ENCODE measurements at places on chromosomes 7 and 10.
A peak's percentile ranks its signal among the peaks of the same experiment; 100 is the strongest.

DNA sequence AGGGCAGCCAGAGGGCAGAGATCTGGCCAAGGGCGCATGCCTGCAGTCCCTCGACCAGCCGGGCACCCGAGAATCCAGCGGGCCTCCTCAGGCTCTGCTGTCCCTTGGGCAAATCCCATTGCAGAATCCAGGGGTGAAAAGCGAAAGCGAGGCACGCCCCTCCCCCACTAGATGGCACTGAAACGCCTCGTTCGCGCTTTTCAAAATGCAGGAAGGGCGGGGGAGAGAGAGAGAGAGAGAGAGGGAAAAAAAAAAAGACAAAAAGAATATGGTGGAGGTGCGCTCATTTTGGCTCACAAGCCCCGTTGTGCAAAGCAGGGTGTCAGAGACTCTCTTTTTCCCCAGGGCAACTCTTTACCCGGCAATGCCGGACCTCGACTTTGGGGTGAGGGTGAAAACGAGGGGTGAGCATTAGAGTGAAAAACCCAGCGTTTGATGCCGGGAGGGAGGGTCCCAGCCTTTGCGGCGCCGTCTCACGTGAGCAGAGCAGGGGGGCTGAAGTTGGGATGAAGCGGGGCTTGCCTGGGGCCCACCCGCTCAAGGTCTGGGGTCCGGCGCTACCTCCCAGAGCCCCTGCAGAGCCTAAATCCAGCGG lies 2.5 kb upstream of the TMEM178B start:
- peak; percentile 77 for DNase-seq

GRCh38 chr7:132486274-132486610 lies 90.0 kb downstream of the PLXNA4 start:
- peak; percentile 86 for DNase-seq

DNA sequence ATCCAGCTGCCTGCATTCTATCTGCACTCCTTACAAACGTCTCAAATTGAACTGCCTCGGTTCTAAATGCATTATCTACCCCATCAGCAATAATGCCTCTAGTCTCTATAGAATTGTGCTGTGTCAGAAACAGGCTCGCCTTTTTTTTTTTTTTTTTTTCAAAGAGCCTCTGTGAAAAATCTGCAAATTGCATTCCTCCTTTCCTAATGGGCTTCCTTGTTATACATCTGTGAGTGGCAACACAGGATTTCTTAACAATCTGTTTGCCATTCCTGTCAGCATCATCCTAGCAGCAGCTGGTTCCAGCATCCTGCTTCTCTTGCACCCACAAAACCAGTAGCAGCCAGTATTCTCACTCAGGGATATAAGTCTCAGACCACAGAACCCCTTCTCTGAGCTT lies 413.5 kb upstream of the SEMA3D start:
- no peak for DNase-seq

DNA sequence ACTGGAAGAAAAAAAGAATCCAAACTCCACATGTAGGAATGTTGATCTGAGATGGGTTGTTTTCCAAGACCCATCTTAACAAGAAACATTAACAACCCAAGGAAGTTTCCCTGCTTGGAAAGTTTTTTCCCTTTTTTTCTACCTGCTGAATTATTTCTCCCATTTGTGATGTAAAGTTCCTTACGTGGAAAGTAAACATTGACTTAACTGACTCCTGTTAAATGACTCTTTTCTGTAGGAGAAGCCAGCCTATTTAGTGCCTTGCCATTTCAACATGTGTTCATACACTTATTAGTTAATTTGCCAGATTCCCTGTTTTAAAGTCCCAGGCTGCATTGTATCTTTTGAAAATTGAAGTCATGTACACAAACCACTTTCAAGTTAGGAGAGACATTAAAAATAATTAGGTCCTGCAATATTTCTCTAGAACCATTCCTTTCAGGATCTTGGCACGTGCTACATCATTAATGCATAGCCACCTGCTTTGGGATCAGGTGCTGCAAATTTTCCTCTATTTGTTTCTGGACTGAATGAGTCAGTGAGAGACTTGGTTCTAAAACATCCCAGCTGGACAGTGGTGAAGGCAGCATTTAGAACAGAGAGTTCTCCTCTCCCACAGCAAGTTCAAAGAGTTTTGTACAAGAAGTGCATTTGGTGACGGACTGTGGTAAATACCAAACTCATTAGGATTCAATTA lies 698.5 kb downstream of the SUGCT start:
- no peak for DNase-seq

DNA sequence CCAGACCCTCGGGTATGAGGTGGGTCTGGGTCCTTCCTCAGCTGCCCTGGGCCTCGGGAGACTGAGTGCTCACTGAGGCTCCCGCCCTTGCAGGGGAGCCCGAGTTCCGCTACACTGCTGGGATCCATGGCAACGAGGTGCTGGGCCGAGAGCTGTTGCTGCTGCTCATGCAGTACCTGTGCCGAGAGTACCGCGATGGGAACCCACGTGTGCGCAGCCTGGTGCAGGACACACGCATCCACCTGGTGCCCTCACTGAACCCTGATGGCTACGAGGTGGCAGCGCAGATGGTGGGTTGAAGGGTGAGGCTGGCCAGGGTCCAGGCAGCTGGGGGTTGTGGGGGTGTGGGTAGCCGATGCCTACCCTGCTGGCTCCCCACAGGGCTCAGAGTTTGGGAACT lies 7.6 kb downstream of the AEBP1 start:
- DNase-seq, result peak; percentile 24

DNA sequence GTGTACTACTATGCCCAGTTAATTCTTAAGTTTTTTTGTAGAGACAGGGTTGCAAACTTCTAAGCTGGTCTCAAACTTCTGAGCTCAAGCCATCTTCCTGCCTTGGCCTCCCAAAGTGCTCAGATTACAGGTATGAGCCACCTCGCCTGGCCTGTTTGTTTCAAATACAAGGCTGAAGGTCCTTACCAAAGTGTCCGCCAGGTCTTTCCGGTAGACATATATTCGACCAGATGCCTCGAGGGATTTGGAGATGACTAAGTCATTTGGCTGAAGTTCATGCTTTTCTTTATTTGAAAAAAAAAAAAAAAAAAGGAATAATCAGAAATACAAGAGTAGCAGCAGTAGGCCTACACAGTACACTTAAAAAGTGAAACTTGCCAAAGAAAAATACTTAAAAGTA lies 204.5 kb upstream of the CDCA7L start:
- no peak for DNase-seq

DNA sequence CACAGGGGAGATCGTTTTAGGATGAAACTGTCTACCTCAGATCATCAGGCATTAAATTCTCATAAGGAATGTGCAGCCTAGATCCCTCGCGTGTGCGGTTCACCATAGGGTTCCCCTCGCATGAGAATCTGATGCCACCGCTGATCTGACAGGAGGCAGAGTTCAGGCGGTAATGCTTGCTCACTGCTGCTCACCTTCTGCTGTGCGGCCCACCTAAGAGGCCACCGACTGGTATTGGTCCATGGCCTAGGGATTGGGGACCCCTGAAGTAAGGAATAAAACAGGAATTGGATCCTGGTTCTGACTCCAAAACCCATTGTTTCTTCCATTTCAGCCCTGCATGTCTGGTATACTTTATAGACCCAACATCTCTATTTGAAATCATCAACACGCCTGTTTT lies 4.1 kb downstream of the NOD1 start:
- no peak for DNase-seq

DNA sequence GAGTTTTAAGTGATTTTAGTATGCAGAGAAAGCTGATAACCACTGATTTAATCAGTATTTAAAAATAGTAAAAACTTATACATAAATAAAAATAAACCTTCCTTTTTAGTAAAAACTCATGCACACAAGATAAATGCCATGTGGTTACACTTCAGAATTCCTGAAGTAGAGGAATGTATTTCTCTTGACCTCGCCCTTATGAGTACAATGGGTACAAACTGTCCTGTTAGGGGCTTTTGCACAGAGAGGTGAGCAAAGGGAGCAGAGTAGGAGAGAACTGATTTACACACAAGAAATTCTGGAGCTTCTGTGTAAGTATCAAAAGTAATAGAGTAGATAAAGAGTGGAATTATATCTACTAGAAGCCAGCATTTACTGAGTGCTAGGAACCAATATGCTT lies 279.6 kb downstream of the PPP1R3A start:
- no peak for DNase-seq

- no peak for DNase-seq
Measured at GRCh38 chr10:128530301-128530700, 404.1 kb upstream of the MKI67 start.

- no peak for DNase-seq
Measured at GRCh38 chr10:33550811-33551210, 216.3 kb upstream of the NRP1 start.

- no peak for DNase-seq
Measured at GRCh38 chr10:38600146-38600545, 506.0 kb downstream of the ZNF37A start.

DNA sequence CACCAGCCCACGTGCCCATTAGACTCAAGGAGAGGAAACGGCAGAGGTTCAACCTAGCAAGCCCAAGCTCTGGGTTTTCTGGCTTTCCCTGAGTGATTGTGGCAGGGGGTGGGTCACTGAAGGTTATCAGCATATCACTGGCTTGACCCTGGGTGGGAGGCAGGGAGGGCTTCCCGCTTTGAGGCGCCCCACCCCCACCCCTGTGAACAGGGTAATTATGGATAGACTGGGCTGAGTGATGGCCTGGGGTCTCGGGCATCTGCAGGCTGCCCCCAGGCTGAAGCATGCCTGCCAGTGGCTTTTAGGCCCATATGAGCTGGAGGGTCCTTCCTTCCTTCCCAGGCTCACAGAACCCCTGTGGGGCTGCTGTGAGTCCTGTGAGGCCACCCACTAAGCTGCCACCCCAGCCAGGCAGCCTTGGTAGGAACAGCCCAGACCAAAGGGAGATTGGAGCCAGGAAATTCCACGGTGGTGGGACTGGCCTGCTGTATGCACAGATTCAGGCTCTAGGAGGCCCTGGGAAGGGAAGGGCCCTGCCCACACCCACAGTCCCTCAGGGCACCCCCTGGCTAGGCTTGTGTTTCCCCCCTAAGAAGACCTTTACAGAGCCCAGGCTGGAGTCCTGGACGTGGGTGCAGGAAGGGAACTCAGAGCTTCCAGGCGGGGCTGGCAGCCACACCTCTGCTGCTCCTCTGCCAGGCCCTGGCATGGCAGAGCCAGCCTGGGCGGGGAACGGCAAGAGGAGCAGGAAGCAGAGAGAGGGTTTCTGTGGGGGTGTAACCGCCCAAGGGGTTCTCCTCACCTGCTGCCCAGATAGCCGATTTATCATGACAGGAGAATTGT lies 33.1 kb downstream of the GPRIN2 start:
- DNase-seq, result peak; percentile 16

DNA sequence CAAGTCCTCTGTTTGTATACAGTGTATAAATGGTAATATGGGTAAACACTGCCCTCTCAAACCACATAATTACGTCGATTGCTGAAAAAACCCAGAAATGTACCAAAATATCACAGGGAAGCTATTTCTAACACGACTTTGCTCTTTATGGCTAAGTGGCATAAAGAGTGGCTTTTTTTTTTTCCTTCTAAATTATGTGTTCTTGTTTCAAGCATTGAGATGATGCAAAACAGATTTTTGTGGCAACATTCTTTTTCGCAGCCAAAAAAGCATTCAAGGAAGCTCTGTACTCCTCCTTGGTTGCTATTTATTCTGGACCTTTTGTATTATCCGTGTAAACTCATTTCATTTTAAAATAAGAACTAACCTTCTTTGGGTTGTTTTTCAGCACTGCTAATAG lies 138.9 kb downstream of the VTI1A start:
- DNase-seq, result no peak

GRCh38 chr7:99248391-99249095 lies 24.1 kb upstream of the MYH16 start:
- no peak for DNase-seq

DNA sequence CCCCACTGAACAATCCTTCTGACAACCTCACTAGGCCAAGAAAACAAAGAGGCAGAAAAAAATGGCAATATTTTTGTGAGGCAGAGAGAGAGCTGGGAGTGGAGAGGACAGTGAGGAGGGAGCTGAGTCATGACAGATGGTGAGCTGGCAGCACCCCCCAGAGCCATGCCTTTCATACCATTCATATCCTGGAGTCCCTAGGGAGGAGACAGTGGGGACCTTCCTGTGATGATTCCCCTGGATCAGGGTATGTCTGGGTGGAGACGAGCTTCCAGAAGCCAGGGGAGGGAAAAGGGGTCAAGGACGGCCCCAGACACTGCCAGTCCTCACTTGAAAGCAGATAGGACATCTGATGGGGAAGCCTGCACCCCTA lies 160.5 kb downstream of the ADAM12 start:
- no peak for DNase-seq

GRCh38 chr10:30749385-30749784 lies 119.8 kb upstream of the LYZL2 start:
- no peak for DNase-seq

- peak; percentile 28 for DNase-seq
Measured at GRCh38 chr7:450741-451140, 68.9 kb downstream of the PDGFA start.

Measured in right cardiac atrium (tissue), 5 donors.